ENCODE measurements at places on chromosomes 6 and 20.

DNA sequence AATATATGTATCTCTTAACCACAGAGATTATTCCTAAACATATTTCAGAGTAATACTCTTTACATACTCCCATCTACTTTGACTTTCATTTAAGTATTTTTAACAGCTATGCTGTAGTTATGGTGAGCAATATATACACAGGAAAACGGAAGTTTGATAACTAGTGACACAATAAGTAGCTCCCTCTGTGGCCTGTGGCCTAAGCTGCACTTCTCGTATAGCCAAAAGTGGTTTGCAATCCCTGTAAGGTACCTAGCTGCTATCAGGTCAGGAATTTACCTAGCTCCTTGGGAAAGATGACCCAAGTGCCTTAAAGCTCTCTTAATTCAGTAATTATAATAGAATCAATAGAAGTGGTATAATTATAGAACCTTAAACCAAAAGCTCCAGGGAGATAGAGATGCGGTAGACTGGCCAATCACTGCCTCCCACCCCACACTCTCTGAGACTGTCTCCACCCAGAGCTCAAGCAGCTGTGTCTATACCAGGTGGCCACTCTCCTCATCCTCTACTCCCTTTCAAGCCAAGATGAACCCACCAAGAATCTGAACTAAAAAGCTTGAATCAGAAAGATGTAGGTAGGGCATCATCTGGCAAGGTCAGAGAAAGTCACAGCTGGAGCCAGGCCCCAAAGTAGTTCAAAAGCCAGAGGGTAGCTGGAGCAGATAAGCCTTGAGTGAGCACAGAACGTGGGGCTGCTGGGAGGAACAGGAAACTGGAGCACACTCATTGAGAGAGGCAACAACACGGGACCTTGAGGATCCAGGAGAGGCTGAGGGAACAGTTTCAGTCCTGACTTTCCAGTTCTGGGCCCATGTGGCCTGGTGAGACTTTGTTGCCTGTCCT lies 84.9 kb upstream of the ASF1A start:
- DNase-seq, result no peak

DNA sequence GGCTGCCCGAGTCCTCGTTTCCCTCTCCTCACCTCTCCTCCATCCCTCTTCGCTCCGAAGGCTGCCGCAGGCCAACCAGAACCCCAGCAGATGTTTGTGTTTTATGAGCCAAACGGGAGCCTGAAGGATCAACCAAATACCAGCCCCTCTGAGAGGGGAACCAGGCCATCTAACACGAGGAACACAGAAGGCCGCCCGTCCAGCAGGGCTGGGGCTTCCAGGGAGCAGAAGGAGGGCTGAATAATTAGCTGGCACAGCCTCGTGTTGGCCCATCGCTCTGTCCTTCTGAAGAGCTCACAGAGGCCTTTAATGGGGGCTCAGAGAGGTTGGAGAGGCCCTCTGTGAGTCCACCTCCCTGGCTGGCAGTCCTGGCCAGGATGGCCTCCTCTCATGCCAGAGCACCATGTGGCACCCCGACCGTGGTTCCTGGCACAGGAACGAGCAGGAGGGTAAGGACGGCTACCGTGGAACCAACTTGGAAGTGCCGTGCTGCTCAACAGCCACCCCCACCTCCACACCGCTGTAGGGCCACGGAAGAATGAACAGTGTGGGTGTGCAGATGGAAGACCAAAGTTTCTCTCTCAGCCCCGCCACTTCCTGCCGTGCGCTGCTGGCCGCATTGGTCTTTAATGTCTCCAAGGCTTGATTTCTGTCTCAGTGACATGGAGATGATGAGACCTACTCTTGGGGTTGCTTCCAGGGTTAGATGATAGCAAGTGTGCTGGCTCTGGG lies 155.2 kb downstream of the SCML4 start:
- DNase-seq, result no peak

DNA sequence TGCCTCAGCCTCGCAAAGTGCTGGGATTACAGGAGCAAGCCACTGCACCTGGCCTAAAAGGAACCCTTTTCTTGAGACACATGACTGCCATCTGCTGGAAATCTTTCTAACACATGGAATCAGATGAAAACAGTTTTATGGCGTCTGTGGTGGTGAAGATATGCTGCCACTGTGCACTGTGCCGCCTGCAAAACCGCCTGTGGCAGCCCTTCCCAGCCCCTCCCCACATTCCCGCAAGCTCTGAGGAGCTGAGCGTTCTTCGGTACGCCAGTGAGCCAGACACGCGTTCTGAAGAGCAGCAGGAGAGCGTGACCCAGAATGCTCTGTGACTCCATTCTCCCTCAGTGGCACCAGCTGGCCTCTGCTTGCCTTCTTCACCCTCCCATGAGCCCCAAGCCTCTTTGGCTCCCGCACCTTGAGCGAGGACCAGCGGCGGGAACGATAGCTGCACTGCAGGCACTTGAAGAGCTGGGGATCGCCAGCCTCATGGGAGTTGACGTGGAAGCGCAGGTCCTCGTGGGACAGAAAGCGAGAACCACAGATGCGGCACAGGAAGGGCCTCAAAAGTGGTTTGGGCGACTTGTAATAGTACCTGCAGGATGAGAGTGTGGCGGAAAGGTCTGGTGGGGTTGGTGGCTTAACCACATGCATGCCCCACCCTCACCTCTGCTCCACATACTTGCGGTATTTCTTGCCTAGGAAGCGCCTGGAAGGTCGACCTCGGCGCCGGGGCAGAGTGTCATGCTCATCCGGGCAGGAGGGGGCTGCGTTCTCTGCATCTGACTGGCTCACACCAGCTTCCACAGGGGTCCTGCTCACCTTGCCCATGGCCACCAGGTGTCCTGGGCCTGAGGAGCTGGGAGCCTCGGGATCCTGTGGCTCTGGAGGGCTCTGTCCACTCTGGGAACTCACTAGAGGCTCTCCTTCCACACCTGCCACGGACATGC lies 8.7 kb downstream of the ZNF335 start:
- DNase-seq, result peak; percentile 56

DNA sequence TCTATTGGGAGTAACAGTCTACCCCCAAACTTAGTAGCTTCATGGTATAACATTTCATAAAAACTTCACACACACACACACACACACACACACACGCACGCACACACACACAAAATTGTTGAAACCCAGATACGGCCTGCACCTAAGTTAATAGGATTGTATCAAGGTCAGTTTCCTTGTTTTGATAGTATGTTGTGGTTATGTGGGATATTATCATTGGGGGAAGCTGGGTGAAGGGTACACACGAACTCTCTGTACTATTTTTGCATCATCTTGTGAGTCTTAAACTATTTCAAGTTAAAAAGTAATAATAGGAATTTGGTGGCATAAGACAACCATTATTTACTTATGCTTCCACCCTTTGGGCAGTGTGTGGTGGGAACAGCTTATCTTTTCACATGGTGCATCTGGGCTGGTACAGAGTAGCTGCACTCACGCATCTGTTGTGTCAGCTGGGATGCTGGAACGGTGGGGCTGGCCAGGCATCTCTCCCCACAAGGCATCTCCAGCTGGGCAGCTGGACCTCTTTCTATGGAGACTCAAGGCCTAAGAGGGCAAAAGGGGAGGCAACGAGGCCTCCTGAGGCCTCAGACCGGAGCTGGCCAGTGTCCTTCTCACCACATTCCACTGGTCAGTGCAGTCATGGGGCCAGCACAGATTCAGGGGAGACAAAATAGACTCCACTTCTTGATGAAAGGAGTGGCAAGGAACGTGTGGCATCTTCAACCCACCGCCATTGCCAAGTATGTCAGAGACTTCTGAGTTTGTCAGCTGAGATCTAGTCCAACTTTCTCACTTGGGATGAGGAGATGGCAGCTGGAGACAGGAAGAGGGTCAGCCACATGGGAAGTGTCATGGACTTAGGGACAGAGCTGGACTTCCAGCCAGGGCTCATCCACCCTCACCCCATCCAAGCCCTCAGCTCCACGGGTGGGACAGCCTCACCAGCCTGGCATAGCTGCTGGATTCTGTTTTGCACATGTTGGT lies 20.5 kb upstream of the IP6K3 start:
- no peak for DNase-seq

- no peak for DNase-seq
Measured at GRCh38 chr6:38185244-38185643, 365.7 kb downstream of the ZFAND3 start.

- DNase-seq, result no peak
Measured at GRCh38 chr20:2365666-2366065, 15.0 kb upstream of the TGM6 start.

DNA sequence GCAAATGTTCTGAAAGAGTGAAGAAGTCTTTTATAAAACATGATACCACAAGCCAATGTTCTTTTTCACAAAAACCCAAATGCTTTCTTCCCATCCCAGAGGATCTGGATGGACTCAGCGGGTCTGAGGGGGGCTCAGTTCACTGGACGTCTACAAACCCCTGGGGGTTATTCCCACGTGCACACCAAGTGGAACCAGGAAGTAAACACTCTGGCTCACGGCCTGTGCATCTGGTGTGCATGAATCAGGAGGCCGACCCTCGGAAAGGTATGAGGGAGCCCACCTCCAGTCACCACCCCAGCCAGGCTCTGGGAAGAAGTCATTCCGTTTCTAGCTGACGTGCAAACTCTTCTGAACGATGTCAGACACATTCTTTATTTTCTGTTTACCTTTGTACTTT lies 252.2 kb downstream of the DLL1 start:
- DNase-seq, result no peak

GRCh38 chr6:15974817-15975216 lies 154.1 kb upstream of the MYLIP start:
- no peak for DNase-seq

GRCh38 chr6:9143140-9143539 lies 707.8 kb upstream of the SLC35B3 start:
- DNase-seq, result no peak

DNA sequence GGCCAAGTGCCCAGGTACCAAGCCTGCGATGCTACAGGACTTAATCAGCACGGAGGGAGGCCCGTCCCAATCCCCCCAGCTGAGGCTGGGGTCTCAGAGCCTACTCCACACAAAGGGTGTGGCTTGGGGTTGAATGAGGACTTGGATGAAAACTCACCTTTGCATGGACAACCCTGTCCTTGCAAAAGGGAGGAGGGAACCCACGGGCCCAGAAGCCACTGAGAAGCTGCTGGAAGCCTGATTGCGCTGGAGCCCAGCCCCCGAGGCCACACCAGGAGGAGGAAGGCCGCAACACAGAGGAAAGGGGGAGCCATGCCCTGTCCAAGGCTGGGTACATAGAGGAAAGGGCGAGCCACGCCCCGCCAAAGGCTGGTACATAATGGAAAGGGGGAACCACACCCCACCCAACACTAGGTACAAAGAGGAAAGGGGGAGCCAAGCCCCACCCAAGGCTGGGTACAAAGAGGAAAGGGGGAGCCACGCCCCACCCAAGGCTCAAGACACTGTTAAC lies 158.8 kb downstream of the DLL1 start:
- DNase-seq, result no peak

DNA sequence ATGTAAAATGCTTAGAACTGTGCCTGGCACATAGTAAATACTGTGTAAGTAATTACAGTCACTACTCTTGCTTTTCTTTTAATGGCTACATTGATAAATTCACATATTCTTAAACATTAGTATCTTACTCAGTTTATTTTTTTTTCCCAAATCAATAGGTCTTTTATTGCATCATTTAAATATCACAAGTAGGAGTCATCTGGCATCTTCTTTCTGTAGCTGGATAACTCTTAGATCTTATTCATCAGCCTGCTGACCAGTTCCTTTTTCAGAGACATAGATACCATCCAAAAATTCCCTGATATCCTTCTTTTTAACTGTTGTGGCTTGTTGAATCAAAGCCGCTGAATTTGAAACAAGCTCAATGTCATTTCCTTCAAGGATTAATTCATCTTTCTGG lies 20.0 kb upstream of the PHF3 start:
- no peak for DNase-seq

- DNase-seq, result no peak
Measured at GRCh38 chr6:104730450-104730849, 129.3 kb downstream of the HACE1 start.

GRCh38 chr20:35615667-35616464 lies at the start of gene SPAG4:
TSS of gene SPAG4 (plus strand) at chr20:35615829. CDS start at chr20:35616004, 175 bp downstream.
- peak; percentile 97 for DNase-seq

GRCh38 chr6:30329331-30329730 lies 2.6 kb downstream of the TRIM39 start:
- no peak for DNase-seq

DNA sequence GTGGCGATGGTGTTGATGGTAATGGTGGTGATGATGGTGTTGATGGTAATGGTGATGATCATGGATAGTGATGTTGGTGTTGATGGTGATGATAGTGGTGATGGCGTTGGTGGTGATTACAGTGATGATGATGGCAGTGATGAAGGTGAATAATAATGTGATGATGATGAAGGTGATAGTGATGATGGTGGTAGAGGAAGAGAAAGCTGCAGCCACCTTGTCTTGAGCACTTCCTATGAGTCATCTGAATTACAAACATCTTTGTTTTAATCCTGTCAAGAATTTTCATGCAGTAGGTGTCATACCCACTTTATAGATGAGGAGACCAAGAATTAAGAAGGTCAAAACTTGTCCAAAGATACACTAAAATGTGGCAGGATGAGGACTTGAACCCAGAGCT lies 242.4 kb downstream of the TAF4 start:
- DNase-seq, result no peak

DNA sequence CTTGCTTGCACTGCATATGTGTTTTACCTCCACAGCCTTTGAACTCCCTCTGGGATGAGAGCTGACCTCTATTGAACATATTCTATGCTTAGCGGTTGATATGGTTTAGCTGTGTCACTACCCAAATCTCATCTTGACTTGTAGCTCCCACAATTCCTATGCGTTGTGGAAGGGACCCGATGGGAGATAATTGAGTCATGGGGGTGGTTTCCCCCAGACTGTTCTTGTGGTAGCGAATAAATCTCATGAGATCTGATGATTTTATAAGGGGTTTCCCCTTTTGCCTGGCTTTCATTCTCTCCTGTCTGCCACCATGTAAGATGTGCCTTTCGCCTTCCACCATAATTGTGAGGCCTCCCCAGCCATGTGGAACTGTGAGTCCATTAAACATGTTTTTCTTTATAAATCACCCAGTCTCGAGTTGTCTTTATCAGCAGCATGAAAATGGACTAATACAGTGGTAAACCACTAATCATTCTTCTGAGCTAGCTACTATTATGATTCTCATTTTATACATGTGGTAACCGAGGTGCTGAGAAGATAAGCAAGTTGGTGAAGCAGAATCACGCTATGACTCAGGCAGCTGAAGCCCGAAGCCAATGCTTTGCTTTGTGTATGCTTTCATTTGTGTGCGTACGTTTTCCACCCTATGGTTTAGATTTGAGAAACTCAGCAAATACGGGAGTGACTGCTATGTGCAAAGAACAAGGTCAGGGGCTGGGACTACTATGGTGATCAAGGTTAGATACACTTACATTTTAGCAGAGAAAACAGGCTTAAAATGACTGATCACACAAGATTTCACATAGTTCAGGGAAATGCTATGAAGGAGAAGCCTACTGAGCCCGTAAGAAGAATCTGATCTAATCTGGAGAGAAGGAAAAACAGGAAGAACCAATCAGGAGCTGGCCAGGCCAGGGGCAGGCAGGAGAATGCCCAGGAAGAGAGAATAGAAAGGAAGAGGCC lies 363.5 kb downstream of the ESR1 start:
- no peak for DNase-seq
